Endothelial cell of umbilical vein (primary cell): ENCODE measurements at places on chromosomes 1 and 21.

DNA sequence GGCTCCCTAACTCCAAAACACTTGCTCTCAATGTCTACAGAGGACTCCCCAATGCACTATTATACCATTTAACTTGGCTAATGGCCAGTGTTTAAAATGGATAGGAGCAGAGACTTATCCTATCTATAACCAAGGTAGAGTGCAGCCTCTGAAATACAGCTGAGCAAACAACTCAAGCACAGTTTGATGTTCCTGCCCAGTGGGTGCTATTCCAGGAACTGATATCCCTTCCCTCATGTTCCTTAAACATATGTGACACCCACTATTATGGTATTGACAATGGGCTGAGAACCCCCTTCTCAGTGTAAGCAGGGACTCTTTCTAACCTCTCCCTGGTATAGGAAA is 51.7 kb downstream of the SH3GLB1 start:
- no peak for DNase-seq

- peak; percentile 98 for DNase-seq
Measured at GRCh38 chr1:26695356-26696118, at the start of gene ARID1A. TSS of gene ARID1A (plus strand) at chr1:26696015. CDS start at chr1:26696404, 389 bp downstream.

- no peak for DNase-seq
Measured at GRCh38 chr1:89575207-89575606, 50.6 kb downstream of the LRRC8B start.

DNA sequence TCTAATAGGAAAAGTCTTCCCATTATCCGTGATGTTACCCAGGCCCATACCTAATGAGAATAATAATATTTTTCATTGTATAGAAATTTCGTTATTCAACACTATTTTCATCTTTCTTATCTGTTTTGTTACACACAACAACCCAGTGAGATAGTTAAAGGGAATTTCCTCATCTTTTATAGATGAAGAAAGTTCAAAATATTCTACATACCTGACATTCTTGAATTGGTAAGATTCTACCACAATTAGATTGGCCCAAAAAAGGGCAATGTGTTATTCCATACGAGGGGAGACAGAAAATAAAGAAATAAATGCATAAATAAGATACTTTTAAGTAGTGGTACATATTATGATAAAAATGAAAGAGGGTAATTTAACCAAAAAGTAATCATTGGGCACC is 405.5 kb upstream of the ADAMTS5 start:
- DNase-seq, result no peak

DNA sequence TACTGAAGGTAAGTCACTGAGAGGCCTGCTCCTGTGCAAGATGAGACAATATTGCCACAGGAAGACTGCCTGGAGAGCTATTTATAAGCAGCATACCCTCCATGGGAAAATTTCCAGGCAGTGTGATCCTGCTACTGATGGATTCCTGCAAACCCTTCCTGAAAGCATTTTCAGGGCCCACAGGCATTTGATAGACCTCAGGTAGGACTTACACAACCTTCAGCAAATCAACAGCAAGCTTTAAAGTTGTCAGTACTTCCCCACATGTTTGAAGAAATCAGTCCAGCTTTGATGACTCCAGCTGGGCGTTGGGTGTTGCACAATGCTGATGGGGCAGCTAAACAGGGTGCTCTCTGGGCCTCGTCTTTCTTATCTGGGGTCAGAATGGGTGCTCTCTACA is 108.8 kb downstream of the PLXNA2 start:
- DNase-seq, result no peak

- peak; percentile 88 for DNase-seq
Measured at GRCh38 chr21:36976882-36977651, 10.6 kb upstream of the HLCS start.
